CD4-positive, alpha-beta T cell treated with Interleukin-15 for 4 hours (primary cell): ENCODE measurements at places on chromosomes 4 and X.
A peak's percentile ranks its signal among the peaks of the same experiment; 100 is the strongest.

DNA sequence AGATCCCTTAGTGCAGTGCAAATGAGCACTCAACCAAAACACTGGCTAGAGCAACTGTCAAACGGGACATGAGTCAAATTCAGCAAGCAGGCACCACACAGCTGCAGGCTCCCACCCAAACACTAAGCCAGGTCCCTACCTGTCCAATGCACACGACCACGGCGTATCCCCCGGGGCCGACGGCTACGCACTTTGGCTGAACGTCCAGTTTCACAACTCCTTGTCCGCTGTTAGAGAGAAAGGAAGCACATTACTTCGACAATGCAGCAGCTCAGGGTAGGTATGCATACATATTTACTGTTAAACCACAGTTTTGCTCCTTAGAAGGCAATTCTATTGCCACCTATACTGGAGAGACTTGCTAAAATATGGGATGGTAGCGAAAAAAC is 35.4 kb downstream of the WDR1 start:
- DNase-seq: no peak

DNA sequence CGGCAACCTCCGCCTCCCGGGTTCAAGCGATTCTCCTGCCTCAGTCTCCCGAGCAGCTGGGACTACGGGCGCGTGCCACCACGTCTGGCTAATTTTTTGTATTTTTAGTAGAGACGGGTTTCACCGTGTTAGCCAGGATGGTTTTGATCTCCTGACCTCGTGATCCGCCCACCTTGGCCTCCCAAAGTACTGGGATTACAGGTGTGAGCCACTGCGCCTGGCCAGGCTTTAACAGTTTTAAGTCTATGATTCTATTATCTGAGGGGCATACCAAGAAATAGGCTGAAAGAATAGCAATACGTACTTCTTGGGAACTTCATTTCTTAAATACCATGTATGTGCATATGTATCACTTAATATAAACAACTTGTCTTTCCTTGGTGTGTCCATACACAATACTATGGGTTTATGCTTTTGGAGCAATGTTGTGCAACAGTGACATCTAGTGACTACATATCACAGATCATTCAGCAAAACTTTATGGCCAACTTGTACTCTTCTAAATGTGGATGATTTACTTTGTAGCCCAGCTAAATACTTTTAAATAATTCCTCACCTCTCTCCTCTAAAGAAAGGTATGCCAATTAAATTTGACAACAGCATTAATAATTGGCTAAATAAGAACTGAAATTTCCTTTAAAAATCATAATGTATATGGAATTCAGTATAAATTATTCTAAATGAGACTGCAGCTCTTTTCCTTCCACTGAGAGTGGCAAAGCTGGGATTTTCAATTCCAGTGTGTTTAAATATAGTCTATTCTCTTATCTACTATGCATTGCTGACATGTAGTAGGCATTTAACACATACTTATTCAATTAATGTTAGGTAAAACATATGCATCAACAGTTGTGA is 10.4 kb downstream of the SLC9B1 start:
- peak; percentile 69 for DNase-seq

DNA sequence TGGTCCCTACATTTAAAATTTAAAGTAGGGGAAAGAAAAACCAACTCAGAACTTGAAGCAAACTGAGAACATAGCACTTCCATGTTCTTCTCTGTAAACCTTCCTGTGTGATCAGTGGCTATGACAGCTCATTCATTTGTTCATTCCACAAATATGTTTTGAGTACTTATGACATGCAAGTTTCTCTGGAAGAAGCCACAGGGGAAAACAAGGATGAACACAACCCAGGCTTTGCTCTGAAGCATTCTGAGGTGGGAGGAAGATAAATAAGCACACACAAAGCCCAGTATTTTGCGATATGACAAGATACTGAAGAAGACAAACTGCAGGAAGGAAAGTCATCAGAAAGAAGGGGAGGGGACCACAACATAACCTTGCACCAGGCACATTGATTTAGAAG is 96.4 kb downstream of the CHIC2 start:
- DNase-seq: no peak

GRCh38 chr4:7253837-7254236 is 61.5 kb downstream of the SORCS2 start:
- no peak for DNase-seq

GRCh38 chrX:70908541-70908940 is at the start of gene TEX11:
TSS of gene TEX11 (minus strand) at chrX:70908711. CDS start at chrX:70907789, 922 bp downstream.
- DNase-seq: no peak

GRCh38 chr4:78722320-78722719 is 53.8 kb upstream of the BMP2K start:
- DNase-seq: no peak

DNA sequence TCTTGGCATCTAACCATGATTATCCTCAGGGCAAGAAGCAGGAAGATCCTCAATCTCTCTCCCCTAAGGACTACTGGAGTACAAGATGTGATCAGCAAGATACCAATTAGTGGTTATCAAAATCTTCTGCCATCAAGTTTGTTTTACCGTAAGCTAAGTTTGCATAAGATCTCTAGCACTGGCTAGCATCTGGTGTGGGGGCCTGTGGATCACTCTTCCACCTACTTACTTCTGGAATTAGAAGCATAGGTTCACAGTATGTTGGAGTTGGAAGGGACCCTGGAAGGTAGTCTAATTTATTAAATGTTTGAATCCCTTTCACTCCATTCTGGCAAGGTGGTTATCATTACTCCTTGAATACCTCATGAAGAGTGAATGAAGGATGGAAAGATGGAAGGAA is 93.3 kb upstream of the BANK1 start:
- DNase-seq: no peak

DNA sequence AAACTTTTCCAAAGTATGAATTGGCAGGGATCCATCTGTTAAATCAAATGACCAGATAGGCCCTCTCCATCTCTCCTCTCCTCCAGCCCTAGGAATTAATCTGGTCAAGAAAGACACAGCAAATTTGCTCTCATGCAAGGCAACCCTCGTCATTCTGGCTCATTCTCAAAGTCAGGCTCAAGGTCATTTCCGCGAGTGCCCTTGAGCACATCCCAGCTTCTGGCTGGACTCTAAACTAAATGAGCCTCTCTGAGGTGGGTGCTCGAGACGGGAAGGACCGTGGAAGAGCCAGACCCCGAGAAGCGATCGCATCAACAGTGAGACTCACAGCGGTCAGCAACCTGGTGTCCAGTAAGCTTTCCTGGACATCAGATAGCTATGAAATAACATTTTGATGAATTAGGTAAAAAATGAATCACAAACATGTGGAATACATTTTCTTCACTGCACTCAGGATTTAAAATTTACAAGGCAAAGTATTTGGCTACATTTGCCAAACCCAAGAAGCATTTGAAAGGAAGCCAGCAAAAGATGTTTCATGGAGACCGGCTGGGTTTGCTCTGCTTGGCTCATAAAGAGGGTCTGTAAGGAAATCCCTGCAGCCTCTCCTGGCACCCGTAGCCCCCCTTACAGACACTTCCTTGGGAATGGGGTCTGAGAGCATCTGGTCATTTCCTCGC is 121.0 kb downstream of the ENPP6 start:
- no peak for DNase-seq

DNA sequence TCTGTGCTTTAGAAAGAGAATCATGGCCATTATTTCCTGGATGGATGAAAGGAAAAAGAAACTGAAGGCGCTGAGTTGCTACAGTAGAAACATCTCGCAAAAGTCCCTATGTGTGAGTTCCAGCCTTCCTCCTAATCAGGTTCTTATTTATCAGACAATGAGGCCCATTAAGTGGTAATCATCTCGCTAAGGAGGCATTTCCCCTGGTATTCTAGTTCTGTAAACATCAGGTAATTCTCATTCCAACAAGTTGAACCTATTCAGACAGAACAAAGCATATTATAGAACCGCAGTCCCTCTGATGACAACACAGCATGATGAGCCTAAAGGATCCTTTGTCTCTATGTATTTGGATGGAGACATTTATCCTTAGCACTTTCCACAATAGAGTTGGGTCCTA is 205.7 kb upstream of the MAOA start:
- no peak for DNase-seq

- DNase-seq: peak; percentile 17
These were observed 35.9 kb downstream of the ANTXR2 start for GRCh38 chr4:80036949-80037685.

DNA sequence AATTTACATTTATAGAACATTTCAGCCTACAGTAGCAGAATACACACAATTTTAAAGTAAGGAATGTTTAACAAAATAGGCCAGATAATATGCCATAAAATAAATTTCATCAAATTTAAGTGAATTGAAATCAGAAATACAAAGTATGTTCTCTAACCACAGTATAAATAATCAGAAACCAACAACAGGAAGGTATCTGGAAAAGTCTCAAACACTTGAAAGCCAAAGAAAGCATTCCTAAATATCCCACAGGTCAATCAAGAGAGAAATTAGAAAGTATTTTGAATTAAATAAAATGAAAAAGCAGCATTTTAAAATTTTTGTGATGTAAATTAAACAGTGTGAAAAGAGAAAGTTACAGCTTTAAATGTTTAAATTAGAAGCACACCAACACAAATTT is 899.2 kb downstream of the PDHA2 start:
- DNase-seq: no peak

DNA sequence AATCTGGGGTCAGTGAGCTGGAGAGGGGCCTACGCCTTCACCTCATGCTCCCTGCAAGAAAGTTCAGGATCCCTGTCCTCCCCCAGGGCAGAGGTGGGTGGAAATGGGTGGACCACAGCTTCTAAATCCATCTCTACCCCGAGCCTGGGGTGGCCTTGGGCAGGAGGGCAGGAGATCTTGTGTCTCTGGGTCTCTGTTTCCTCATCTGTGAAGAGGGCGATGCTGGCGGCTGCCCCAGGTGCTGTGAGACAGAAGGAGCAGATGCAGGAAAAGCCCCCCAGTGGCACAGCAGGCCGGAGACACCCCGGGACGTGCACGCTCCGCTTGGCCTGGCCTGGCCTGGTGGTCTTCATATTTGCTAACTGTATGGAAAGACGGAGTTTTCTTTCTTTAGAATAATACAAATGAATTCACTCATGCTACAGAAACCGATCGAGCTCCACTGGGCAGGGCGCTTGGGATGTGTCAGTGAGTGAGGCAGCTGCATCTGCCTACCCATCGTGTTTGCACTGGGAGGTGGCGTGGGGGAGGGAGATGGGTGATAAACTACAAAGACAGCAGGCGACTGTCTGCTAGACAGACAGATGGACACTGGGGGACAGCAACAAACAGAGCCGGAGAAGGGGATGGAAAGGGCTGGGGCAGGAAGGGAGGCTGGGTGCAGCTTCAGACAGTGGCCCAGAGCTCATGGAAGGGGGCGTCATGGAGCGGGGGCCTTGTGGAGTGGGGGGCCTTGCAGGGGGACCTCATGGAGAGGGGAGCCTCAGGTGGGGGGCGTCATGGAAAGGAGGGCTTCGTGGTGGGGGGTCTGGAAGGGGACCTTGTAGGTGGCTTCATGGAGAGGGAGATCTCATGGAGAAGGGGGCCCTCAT is 136.2 kb downstream of the CPZ start:
- no peak for DNase-seq

- DNase-seq: no peak
These were observed 5.2 kb downstream of the NLGN4X start for GRCh38 chrX:6223516-6223915.

- no peak for DNase-seq
These were observed 115.3 kb downstream of the ATP8A1 start for GRCh38 chr4:42541647-42542046.

DNA sequence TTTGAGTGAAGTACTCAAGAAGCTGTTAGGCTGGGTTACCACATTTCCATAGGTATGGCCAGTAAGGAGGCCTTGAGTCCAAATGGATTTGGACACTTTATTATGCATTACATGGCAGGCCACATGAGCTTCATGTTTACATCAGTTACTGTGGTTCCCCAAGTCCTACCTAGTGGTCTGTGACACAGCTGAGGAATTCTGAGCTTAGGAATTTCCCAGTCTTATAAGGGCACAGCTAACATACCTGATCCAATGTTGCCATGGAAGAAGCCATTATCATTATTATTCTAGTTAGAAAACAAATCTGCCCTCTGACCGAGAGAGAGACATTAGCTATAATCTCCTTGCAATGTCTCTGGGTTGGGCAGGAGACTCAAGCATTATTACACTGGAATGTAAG is 174.4 kb upstream of the NUDT10 start:
- DNase-seq: no peak

DNA sequence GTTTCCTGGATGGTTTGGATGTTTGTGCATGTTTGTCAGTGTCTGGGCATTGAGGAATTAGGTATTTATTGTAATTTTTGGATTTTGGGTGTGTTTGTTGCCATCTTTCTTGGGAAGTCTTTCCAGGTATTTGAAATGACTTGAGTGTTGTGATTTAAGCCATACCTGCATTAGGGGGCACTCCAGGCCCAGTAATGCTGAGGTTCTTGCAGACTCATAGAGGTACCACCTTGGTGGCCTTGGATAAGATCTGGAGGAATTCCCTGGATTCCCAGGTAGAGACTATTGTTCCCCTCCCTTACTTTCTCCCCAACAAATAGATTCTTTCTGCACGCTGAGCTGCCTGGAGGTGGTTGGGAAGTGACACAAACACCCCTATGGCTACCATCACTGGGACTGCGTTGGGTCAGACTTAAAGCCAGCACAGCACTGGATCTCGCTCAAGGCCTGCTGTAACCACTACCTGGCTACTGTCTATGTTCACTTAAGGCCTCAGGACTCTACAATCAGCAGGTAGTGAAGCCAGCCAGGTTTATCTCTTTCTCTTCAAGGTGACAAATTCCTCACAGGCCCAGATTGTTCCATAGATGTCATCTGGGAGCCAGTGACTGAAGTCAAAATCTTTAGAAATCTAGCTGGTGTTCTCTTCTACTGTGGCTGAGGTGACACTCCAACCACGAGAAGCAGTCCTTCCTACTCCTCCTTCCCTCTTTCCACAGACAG is 643.6 kb downstream of the PDHA2 start:
- no peak for DNase-seq

DNA sequence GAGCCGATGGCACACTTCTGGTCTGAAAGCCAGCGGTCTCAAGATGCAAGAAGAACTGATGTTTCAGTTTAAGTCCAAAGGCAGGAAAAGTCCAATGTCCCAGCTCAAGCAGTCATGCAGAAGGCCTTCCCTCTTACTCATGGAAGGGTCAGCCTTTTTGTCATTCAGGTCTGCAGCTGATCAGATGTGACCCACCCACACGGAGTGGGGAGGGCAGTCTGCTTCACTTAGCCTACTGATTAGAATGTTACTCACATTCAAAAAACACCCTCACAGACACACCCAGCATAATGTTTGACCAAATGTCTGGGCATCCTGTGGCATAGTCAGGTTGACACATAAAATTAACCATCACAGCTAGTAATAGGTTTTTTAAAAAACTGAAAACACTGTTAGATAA is 6.6 kb downstream of the HCCS start:
- DNase-seq: no peak

- DNase-seq: no peak
These were observed 1.7 kb downstream of the TMEM131L start for GRCh38 chr4:153467897-153468262.
